ENCODE measurements at places on chromosomes 4 and X.

- DNase-seq = no peak
Observed at GRCh38 chr4:67779631-67780030, 25.4 kb upstream of the GNRHR start.

DNA sequence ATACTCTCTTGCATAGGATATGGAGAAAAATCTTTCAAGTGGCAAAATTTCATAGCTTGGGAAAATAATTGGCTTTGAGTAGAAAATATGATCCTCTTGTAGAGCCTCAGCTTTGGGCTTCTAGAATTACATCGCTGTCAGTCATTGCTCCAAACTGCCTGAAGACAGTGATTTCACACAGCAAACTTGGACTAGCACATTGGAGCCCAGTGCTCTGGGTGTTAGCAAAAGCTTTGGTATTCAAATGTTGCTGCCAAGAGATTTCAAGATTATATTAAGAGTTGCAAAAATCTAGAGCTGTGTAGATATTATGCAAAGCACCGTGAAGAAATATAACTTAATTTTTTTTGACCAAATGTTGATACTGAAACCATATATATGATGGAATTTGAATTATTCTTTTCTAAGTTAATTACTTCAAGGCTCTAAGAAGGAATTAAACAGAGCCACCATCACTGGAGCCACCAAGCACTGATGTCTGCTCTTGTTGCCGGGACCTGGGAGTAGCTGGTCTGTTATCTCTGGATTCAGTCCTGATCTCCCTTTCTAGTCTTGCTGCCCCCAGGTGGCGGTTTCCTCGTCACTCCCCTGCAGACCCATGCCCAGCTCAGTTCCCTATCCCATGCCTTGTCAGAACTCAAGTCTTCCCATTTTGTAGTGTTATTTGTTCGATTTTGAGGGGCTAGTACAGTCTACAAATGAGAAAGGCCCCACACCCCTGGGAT is 260.7 kb upstream of the SFRP2 start:
- no peak for DNase-seq

DNA sequence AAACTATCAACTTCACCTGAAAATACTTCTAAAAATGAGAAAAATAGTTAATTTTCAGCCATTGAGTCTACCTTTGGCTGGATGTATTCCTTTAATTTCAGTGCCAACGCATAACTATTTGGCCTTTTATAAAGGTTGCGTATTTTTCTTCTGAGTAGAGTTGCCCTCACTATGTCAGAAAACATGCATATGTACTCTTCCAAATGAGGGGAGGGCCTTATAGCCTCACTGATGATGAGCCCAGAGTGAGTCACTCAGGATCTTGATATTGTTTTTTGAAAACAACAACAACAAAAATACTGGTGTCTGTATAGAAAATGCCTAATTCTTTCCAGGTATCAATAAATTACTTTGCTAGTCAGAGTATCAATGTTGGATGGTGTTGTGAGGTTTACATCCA is 349.3 kb downstream of the FBXO8 start:
- no peak for DNase-seq

GRCh38 chrX:734362-734761 is 103.8 kb downstream of the SHOX start:
- DNase-seq = no peak
